ENCODE measurements at places on chromosomes 4 and X. TPM values are rescaled to one million over a fixed set of nuclear protein-coding genes. Genes with fewer than 3 reads are reported as not detected.

GRCh38 chr4:31620476-31620875 is 900.3 kb downstream of the PCDH7 start:
- no peak for DNase-seq

DNA sequence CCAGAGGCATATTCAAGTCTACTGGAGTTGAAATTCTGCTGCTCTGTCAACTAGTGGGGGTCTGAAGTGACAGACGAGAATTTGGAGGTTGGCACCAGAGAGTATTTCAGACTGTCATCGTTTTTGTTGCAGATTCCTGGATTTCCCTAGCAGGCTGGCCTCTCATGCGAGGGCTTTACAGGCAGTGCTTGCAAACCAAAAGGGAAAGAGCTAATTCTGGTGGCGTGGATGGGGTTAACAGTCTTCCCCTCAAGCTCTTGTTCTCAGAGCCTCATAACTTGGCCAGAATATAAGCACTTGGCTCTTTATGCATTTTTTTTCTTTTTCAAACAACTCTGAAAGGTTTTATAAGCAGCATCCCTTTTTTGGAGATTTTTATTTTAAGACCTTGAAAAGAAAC is at the start of gene SPARCL1:
Gene SPARCL1, minus strand, starts transcription at position 190 of the 400 bp plus-strand sequence. CDS start 29,802 bp downstream, outside the sequence.
- DNase-seq: no peak

DNA sequence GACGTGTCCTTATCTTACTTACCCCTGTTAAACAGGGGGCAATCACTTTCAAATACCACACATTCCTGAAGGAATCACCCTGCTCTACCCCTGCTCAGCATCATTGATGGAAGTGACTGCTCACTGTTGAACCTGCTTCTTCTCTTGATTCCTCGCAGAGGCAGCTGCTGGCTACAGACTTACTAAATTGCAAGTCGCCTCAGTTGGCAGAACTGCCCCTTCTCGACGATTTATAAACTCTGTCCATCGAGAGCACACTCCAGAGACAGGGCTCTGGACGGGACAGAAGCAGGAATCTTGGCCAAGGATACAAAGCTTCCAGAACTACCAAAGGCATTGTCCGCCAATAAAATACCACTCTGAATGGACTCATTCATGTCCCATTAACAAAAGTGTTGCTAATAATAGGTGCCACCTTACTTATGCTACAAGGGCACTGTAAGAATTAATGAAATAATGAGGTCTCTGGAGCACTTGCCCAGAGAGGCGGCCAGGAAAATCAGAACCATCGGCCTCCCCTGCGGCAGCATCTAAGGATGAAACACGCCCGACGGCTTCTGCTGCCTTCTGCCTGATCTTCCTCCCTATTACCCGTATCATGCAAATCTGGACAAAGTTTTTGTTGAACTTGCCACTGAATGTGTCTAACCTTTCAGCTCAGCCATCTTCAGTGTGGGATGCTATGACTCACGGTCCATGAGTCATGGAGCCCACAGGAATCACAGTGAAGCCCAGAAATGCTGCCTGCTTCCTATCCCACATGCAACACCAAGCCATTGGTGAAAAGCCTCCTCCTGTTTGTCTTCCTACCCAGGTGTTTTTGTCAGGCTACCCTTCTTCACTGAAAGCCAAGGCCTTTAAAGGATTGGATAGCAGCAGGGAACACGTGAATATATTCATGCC is 164.9 kb downstream of the MAML3 start:
- no peak for DNase-seq

GLRA2 gene
- not detected for total RNA-seq

DNA sequence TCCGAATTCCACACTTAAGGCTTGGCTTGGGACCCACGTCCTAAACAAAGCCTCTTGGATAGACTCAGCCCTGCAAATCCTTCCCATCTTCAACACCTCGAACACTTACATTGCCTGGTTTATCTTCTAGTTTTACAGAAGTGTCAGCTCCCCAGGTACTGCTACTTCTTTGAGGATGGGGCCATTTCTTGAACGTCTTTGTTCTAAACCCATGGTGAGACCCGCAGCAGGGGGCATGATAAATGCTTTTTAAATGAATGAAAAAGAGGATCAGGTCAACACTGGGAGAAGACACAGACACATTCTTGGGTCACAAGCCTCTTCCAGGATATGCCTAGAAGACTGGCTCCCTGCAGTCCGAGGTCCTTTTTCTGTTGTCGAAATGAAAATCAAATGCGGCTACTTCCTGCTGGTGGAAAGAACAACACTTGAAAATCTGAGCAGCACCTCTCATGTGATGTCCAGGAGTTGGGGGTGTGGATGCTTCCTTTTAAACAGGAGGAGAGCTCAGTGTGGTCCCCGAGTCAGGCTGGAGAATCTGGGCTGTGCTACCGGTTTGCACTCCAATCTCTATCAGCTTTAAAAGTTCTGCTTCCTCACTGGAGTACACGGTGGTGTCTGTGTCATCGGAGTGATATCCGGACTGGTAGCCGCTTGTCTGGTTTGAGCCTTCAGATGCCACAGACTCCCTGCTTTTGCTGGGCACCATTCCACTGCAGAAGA is 45.8 kb downstream of the KDR start:
- DNase-seq: no peak
